Effector memory CD4-positive, alpha-beta T cell (primary cell): ENCODE measurements at places on chromosomes 2 and 18.

- DNase-seq: no peak
These were observed 68.2 kb upstream of the MBOAT2 start for GRCh38 chr2:9071584-9072124.

- DNase-seq: no peak
These were observed 50.5 kb downstream of the HNRNPLL start for GRCh38 chr2:38552259-38552658.

- no peak for DNase-seq
These were observed 9.5 kb downstream of the ACTG2 start for GRCh38 chr2:73902284-73902683.

- DNase-seq: no peak
These were observed 37.8 kb downstream of the SCN9A start for GRCh38 chr2:166337932-166338331.

DNA sequence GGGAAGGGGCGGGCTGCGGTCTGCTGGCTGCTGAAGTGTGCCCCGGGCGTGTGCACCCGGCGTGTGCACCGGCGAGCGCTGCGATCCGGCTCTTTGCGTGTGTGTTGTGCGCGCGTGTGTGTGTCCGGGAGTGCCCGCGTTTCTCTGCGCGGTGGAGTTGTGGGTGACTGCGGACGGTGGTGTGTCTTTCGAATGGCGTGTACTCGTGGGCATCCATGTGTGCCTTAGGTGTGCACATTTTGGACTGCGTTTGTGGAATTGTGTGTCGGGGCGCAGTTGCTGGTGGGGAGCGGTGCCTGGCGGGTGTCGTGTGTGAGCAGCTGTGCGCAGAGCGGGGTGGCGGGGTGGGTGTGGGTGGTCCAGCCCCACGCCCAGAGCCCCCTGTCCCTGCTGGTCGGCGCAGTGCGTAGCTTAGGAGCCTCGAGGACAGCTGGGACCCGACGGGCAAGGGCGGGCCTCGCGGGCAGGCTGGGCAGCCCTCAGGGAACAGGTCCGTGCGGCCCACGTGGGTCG is 533 bp downstream of the HPCAL1 start:
- DNase-seq: no peak

DNA sequence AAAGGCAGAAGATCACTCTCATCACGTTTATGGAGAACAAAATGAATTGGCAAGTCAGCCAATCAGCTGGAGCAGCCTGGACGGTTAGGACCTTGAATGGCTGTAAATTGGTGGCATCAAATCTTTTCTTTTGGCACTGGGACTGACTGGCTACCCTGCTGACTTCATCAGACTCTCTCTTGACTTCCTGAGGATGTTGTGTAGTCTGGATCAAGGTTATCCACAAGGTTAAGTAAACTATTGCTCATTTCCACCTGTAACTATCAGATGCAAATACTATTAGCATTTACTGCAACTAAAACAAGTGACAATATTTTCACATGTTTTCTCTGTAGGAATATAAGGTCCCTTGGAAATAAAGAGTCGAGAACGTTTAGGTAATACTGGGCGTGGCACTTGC is 134.3 kb upstream of the RASGRP3 start:
- no peak for DNase-seq

- DNase-seq: no peak
These were observed 35.8 kb upstream of the METTL21A start for GRCh38 chr2:207660994-207661393.
